AG04449 (cell line): ENCODE measurements at places on chromosomes 7 and 10.

GRCh38 chr7:93242106-93242505 is 9.9 kb downstream of the VPS50 start:
- no peak for DNase-seq

DNA sequence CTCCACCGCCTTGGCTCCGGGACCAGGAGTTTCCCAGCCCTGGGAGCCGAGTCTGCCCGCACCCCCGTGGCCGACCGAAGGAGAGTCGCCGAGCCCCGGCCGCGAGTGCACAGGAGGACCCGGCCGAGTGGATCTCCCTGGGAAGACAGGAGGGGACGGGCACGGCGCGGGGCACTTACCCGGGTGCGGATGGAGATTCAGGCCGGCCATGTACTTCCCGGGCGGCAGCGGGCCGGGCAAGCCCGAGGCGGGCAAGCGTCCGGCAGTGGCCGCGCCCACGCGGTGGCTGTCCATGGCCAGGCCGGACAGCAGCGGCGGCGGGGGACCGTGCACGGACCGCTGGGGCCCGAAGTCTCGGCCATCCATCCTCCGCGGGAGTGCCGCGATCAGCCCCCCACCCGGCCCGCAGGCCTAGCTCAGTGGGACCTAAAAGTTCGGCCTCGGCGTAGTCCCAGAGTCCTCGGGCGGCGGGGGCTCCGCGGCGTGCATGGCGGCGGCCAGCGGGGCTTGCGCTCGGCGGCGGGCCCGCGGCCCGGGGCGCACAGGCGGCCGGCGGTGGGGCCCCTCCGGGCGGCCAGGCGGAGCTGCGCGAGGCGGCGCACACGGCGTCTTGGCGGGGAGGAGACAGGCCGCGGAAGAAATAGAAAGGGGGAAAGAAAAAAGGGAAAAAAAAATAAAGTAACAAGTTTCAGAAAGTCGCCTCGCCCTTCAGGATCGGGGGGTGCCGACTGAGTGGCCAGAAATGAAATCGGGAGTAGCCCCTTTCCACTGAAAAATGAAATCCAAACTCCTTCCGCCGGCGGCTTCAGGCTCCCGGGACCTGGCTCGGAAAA is 2.5 kb downstream of the TNRC18 start:
- DNase-seq = no peak

- DNase-seq = no peak
These were observed 23.1 kb downstream of the KCNH2 start for GRCh38 chr7:150954986-150955518.

- DNase-seq = no peak
These were observed 7.0 kb upstream of the MYL7 start for GRCh38 chr7:44148166-44148565.

GRCh38 chr10:43219848-43220247 is 47.0 kb downstream of the RASGEF1A start:
- no peak for DNase-seq

DNA sequence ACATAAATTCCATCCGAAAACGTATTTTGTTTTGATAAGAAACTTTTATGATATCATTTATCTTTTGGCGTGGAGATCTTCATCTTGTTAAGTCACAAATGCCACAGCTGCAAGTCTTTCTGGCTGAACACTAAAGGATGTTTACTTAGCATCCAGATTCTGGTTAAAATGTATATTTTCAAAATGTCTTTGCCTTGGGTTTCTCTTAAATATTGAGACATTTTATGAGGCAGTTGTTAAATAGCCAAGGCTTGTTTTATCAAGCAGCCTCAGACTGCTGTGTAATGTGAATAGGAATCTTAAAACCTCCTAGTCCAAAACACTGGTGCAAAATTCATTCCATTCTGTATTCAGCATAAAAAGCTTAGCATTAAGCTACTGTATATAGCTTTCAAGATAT is 136.3 kb upstream of the FZD1 start:
- DNase-seq = peak; percentile 42

DNA sequence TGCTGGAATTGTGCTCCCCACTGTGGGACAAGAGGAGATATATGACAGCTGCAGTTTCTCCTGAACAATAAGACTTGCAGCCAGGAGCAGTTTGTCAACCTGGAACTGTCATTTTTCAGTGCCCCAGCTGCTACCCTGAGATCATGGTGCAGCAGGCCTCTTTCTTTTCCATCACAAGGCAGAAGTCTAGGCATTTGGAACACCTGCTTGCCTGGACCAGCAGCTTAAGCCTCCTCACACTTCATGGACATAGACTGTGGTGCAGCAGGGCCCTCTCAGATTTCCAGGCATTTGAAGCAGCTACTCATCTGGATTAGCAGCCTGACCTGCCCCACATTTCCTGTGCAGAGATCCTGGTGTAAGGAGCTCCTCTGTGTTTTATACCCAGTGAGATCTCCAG is 450.7 kb upstream of the TEX47 start:
- no peak for DNase-seq

- no peak for DNase-seq
These were observed 1167.7 kb downstream of the XPNPEP1 start for GRCh38 chr10:108755646-108756045.
